LNCaP clone FGC (cell line): ENCODE measurements at places on chromosomes 6 and 20.

DNA sequence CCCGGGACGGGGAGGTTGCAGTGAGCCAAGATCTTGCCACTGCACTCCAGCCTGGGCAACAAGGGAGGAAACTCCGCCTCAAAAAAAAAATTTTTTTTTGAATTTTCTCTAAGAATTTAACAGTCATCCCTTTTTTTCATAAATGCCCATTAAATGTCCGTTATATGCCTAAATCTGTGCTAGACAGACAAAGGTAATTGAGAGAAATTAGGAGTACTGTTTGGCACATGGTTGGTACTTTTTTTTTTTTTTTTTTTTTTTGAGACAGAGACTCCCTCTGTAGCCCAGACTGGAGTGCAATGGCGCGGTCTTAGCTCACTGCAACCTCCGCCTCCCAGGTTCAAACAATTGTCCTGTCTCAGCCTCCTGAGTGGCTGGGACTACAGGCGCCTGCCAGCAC lies 1.7 kb downstream of the PCMT1 start:
- no peak for DNase-seq

- DNase-seq = no peak
These were observed 2.7 kb upstream of the SPO11 start for GRCh38 chr20:57326667-57327455.

DNA sequence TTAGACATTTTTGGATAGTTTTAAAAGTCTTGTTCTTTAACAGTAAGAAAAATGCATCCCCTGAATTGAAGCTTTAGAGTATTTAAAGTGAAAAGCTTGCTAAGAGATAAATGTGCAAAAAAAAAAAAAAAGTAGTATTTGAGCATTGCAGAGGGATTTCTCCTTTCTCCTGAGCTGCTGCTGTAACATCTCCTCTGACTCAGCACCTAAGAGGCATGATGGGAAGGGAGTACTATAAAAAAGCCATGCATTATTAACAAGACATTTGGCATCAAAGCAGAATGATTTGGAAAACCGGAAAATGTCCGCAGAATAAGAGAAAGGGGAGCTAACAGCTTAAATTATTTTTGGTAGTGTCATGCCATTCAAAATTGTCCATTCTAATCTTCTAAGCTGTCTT lies 27.9 kb downstream of the B4GALT5 start:
- DNase-seq = no peak

DNA sequence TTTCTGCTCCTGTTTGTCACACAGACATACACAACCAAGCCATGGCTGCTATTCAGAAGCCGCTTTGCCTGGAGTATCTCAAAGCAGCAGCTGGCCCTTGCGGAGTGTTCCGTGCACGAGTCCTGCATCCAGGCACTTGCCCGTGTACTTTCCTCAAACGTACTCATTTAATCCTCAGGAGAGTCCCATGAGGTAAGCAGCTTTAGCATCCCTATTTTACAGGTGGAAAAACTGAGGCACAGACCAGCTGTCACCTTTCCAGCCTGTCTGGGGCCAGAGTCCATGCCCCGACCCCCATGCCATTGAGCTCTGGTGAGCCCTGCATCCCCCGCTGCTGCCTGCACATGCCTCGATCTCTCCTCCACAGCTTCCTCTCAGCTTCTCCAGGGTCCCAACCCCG lies 130.0 kb downstream of the ERMARD start:
- DNase-seq = no peak

GRCh38 chr6:133241901-133242636 lies 912 bp downstream of the EYA4 start:
- no peak for DNase-seq

DNA sequence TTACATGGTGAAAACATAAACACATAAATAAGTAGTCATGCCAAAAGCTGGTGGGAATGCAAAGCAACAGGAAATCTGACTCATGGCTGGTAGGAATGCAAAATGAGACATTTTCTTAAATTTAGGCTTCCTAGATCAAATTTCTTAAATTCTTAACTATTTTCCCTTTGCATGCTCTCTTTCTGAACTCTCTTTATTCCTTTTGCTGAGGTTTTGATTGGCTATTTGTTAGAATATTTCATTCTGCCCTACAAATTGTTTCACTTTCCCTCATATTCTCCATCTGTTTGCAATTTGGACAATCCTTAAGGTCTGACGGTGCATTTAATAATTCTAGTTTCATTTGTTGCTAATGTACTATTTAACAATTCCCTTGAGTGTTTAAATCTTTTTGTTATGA lies 437.5 kb upstream of the RGS17 start:
- no peak for DNase-seq

- DNase-seq = no peak
These were observed 173.3 kb upstream of the RSPO3 start for GRCh38 chr6:126945150-126945685.

DNA sequence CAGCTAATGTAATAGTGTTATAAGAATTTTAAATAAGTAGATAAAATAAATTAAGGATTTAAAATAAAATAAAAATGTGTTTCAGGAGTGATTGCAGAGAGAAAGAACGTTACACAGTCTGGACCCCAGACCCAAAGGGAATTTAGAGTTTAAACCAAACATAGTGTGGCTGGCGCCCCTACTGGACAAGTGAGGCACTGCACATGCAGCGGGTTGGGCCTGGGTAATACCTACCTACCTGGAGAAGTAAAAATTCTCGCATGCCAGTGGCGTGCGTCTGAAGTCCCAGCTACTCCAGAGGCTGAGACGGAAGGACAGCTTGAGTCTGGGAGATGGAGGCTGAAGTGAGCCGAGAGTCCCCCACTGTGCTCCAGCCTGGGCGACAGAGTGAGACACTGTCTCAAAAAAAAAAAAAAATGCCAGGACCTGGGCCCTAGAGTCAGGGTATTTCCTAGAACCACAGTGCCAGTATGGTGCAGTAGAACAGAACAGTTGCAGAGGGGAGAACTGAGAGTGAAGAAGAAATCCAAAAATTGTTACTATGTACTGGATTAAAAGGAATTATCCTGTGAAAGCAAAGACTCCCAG lies 71.4 kb upstream of the TCF21 start:
- DNase-seq = no peak

- no peak for DNase-seq
These were observed 87.2 kb downstream of the THEMIS start for GRCh38 chr6:127813699-127814027.

DNA sequence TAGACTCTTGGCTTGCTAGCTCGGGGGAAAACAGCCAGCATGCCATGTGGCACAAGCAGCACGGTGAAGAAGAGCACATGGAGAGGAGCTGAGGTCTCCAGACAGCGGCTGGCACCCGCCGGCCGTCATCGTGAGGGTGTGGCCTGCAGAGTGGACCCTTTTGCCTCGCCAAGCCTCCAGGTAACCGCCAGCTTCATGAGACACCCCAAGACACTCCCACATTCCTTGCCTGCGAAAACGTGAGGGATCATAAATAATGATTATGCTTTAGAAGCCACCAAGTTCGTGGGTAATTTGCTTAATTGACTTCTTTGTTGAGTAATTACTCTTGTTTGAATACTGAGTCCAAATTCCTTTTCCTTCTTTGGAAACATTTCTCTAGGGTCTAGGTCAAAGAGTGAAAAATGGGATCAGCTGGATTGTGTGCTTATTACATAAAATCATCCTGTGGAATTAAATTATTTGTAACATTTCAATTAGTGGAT lies 23.2 kb downstream of the FAM50B start:
- no peak for DNase-seq

- DNase-seq = no peak
These were observed 204.7 kb upstream of the EXOC2 start for GRCh38 chr6:897528-898207.

GRCh38 chr20:62192635-62193034 lies 9.8 kb downstream of the MTG2 start:
- no peak for DNase-seq

DNA sequence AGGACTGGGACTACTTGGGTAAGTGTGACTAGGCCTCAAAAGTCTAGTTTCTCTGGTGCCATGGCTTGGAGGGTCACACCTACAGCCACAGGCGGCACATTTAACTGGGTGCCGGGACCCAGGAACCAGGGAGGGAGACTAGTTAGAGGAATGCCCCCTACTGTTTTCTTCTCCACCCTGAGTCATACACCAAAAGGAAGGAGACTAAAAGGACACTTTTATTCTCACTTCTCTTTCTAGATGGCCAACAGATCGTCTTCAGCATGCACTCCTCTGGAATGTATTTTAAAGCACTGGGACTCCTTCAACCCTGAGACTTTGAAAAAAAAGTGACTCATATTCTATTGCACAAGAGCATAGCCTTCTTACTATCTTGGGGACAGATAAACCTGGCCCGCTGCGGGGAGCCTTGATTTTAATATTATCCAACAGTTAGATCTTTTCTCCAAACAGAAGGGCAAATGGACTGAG lies 33.4 kb downstream of the PLN start:
- DNase-seq = no peak

DNA sequence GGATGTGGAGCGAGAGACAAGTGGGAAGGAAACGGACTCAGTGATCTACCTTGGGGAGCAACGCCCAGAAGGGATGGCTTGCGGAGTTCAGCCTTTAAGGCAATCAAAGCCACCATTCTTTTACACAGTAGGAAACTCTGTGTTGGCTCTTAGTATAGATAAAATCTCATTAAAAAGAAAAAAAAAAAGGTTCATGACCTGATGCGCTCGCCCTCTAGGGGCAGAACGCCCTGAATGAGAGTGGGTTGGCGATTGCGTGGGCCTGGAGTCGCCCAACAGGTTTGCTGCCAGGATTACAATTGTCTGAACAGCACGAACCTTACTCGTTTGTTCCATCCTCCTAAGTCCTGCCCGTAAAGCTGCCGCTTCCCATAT lies 1.2 kb downstream of the TPD52L1 start:
- peak; percentile 87 for DNase-seq

DNA sequence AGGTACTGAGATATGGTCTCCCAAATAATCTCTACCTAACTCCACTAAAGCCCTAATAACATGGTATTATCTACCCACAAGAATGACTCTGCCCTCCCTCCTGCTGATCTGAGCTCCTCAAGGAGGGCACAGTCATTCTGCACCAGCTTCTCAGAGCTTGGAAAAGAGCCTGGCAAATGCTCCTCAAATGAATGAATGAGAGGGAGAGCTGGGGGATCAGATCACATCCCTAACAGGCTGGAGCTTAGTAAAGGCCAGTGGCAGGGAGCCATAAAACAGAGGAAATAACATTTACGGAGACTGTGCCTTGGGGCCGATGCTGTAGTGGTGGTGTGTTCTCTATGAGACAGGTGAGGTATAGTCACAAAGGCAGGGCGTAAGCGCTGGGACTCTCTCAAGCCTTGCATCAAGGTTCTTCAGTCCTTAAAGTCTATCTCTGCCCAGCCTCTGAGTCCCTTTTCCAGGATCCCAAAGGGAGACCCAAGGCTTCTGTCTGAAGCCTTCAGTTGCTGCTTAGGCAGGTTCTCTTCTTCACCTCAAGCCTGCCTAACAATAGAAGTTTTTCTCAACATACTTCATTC lies 7.2 kb upstream of the NNAT start:
- no peak for DNase-seq

- DNase-seq = no peak
These were observed 50.9 kb upstream of the CCDC28A start for GRCh38 chr6:138722425-138723371.

- no peak for DNase-seq
These were observed 139.7 kb downstream of the SYNDIG1 start for GRCh38 chr20:24608926-24609667.

DNA sequence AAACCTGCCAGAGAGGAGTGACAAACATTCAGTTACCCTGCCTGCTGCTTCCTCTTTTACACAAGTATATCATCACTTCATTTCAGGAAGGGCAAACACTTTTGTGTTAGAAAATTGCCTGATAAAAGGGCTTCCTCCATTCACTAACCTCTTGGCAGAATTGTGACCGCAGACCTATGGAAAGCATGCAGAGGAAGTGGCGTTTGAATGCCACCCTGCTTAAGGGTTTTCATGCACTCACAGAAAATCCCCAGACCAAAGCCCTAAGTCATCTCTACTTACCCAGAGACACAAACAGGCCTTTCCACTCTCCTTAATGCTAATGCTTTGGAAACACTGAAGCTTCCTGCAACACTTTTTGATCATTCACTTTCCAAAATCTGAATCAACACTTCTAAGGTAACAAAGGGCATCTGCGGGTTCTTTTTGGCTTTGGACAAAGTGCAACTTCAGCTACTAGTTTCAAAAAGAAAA lies 22.1 kb upstream of the RALGAPA2 start:
- DNase-seq = no peak

DNA sequence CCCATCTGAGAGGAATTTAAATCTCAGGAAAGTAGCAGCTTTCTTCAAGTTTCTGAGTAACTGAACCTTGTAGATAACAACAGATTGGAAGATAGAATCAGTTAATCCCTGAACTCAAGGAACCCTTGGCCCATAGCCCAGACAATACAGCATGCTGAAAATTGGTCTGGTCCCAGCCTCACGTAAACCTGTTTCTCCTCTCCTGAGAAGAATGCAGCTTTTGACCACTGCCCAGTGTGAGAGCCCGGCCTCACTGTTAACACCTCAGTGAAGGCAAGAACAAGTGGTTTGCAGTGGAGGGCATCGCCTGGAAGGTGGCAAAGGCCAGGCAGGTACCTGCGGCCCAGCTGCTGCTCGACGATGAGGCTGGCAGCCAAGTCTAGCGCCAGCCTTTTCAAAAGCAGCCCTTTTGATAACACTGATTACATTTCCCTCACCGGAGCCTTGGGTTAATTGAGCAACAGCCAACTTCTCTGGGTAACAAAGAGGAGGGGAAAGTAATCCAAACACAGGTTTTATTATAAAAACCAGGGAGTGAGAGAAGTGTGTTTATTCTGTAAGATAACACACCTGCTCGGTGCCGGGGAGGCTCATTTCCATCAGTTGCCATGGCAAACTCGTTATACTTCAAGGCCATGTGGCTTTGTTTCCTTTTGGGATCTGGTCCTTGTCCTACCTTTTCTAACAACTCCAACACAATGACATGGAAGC lies 54.0 kb downstream of the TRAF3IP2 start:
- DNase-seq = peak; percentile 97

DNA sequence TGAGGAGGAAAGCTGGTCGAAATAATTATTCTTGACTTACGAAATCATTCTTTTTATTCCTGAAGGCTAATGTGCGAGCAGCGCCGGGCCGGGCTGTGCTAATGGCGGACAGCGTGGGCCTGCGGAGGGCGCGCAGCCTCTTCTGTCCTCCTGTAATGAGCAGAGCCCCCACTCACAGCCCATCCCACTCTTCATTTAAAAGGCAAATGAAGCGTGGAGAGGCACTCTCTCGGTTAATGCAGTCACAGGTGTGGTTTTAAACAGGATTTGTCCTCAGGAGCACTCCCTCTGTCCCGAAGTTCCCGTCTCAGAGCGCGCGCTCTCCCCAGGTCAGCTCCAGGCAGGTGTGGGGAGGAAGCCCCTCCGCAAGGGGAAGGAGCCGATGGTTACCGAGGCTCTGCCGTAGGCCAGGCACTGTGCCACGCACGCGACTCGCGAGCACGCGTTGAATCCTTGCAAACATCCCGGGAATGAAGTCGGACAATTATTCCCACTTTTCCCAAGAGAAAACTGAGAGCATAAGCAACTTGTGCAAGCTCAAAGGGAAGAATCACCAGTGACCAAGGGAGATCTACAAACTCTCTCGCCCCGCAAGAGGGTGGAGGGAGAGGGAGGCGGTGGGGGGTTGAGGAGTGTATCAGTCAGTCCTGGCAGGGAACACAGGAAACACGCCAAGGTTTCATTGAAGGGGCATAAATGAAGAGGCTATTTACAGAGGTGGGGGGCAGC lies 35.5 kb upstream of the ZFAND3 start:
- no peak for DNase-seq

GRCh38 chr6:79841577-79842375 lies 105.6 kb downstream of the ELOVL4 start:
- no peak for DNase-seq

- DNase-seq = no peak
These were observed 4.7 kb downstream of the LINC00237 start for GRCh38 chr20:21101453-21101931.

- DNase-seq = no peak
These were observed 209.7 kb downstream of the TRDN start for GRCh38 chr6:123427008-123427407.
